CD4-positive, alpha-beta T cell treated with Interleukin-4 for 4 hours (primary cell): ENCODE measurements at places on chromosomes 7 and 10.

- no peak for DNase-seq
Measured at GRCh38 chr7:80499350-80499953, 12.4 kb downstream of the GNAT3 start.

- no peak for DNase-seq
Measured at GRCh38 chr10:31749301-31749700, 179.3 kb downstream of the ARHGAP12 start.

GRCh38 chr7:108066486-108066885 lies 63.5 kb upstream of the LAMB1 start:
- no peak for DNase-seq

DNA sequence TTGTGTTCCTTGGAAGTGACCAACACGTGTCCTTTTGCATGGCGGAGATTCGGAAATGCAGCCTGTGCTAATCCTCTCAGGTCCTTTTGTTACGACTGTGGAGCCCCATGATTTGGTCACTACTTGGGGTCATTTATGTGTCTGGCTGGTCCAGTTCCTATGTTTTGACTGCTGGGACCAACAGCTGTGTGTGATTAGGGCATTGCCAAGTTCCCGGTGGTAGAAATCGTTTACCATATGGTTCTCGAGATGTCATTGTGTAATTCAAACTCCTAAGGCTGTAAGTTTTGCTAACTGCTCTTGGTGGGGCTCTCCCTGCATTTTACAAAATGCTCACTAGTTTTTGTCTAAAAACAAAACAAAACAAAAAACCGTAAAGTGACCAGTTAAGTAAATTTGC lies 62.0 kb downstream of the CCNY start:
- no peak for DNase-seq

- no peak for DNase-seq
Measured at GRCh38 chr10:61989995-61990760, 88.7 kb downstream of the ARID5B start.

DNA sequence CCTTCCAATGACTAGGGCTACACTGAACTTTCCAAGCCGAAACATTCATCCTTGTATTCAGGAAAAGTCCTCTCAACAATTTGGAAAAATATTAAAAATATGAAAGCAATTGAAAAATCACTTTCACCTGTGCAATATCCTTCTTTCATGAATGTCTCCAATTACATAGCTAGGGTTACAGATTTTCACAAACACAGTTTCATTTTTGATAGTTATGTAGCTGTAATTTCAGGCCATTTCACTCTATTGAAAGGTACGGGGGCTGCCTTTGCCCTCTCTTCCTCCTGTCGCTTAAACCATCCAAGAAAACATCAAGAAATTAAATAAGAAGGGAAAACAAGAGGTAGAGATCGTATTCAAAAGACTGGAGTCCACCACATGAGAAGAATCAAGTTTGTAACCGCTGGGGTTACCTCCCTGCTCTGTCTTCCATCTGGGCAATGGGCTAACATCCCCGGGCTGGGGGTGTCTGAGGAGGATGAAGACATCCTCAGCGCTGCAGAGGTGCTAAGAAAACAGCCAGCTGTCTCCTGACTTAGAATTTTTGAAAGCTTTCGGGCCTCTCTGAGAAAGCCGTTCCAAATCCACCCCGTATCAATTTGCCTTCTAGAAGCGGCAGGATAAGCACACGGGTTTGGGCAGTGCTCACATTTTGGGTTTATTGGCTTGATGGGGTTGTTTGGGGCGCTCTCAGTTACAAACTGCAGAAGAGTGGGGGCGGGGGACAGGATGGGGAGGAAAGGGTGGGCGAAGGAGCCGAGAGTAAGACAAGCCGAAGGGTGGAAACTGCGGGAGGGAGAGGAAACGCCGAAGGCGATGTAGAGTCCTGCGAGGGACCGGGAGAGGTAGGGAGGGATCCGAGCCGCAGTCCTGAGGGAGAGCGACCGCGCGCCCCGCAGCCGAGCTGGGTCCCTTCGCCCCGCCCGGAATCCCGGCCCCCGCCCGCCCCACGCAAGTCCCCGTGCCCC lies 24.3 kb upstream of the VAX1 start:
- DNase-seq: no peak

DNA sequence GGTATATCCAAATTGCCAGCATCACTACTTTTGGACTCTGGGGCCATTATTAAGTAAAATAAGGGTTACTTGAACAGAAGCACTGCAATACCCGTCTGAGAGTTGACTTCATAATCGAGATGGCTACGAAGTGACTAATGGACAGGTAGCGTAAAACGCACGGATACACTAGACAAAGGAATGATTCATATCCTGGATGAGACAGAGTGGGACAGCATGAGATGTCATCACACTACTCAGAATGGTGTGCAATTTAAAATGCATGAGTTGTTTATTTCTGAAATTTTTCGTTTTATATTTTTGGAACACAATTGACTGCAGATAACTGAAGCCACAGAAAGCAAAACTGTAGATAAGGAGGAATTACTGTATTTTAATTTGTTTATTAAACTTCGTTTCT lies 421.5 kb upstream of the LRGUK start:
- no peak for DNase-seq

GRCh38 chr7:30655096-30655970 lies 26.9 kb downstream of the CRHR2 start:
- DNase-seq: no peak

- DNase-seq: no peak
Measured at GRCh38 chr10:117318909-117319308, 56.3 kb downstream of the PDZD8 start.

DNA sequence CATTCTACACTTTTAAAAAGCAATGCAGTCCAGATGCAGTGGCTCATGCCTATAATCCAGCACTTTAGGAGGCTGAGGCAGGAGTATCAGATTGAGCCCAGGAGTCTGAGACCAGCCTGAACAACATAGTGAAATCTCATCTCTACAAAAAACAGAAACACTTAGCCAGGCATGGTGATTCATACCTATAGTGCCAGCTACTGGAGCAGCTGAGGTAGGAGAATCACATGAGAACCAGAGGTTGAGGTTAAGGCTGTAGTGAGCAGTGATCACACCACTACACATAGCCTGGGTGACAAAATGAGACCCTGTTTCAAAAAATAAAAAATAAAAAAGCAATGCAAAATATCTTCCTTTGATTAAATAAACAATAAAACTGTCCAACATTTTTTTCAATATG lies 205.2 kb downstream of the GRM8 start:
- no peak for DNase-seq

- DNase-seq: no peak
Measured at GRCh38 chr10:61757001-61757400, 94.3 kb downstream of the CABCOCO1 start.

DNA sequence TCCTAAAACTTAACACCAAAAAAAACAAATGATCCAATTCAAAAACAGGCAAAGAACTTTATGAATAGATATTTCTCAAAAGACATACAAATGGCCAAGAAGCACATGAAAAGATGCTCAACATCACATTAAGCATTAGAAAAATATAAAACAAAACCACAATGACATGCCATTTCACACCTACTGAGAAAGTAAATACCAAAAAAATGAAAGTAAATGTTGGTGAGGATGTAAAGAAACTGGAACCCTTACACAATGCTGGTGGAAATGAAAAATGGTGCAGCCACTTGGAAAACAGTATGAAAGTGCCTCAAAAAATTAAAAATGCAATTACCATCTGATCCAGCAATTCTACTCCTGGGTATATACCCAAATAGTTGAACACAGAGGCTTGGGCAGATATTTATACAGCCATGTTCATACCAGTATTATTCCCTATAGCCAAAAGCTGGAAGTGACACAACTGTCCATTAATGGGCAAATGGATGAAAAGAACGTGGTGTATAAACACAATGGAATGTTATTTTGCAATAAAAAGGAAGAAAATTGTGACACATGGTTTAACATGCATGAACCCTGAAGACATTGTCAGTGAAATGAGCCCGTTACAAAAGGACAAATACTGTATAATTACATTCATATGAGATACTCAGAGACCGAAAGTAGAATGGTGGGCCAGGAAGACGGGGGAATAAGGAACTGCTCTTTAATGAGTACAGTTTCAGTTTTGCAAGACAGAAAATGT lies 89.0 kb downstream of the JMJD1C start:
- no peak for DNase-seq

GRCh38 chr10:103475437-103475836 lies 3.6 kb downstream of the CALHM3 start:
- no peak for DNase-seq
